ENCODE measurements at places on chromosomes 16 and 17.

- DNase-seq, result no peak
These were observed 29.0 kb downstream of the ZFHX3 start for GRCh38 chr16:73018821-73019456.

DNA sequence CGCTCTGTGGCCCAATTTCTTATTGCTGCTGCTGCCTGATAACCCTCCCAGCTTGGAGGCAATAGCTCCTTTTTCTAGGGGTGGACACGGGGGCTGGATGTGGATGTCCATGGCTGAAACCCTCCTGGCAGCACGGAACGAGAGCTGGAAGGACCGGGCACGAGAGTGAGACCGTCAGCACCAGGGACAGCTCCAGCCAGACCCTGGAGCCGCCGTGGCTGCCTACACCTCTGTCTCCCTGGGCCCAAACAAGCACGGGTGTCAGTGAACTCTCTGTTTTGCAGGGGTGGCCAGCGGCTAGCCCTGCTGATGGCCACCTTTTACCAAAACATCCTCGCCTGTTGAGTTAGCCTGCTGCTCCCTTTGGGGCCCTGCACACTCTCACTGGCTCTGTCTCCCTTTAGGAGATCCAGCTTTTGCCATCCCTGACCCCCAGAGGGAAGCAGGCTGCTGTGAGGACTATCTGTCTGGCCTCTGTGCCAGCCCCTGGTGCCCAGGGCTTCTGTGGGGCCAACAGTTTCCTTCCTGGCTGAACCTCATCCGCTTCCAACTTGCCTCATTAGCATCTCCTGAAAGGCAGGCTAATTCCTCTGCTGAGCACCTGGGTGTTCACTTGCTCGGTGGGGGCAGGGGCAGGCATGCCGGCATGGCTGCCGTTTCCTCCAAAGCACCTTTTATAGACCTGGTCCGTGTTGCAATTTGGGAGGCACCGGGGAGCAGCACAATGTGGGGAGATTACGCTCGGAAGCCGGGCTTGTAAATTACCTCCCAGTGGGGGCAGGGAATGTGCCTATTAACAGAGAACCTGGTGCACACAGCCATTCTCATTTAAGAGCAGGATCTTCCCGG, 118.1 kb downstream of the ENGASE start:
- no peak for DNase-seq

GRCh38 chr17:39835038-39835786, 28.9 kb downstream of the IKZF3 start:
- DNase-seq, result no peak

GRCh38 chr16:26605626-26606271, 461.0 kb upstream of the C16orf82 start:
- DNase-seq, result peak; percentile 3

DNA sequence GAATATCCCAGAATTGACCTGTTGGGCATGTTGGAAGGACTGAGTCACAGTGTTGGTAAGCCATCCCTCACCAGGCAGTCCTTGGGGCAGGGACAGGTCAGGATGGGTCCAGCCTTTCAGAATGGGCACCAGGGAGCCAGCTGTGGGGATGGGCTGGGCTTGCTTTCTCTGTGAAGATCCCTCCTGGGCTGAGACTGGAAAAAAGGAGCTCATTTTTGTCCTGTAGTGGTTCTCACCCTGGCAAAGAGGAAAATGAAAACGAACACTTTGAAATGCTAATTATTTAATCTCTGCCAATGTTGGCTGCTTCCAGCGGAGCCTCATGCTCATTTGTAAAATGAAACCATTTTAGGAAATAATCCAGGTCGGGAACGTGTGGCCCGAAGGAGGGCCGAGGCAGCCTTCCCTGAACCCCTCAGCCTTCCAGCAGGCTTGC, 237.5 kb upstream of the SALL1 start:
- DNase-seq, result no peak

DNA sequence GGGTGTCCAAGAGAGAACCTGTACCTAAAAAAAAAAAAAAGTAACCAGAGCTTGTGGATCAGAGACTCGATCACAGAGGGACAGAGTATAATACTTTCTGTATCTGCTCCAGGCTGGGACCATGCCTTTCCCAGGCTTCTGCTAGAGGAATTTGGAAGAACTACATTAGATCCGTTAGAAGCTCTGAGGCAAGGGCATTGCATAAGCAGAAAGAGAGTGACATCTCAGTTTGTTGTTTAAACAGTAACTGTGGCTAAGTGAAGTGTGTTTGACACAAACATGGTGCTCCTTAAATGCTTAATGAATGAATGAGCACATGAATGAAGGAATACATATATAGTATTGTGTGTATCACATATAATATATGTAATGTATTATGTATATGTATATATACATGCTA, 131.2 kb downstream of the HS3ST3B1 start:
- DNase-seq, result no peak

GRCh38 chr17:18772471-18772870, 8.5 kb upstream of the TVP23B start:
- no peak for DNase-seq

GRCh38 chr17:74457146-74457819, 9.2 kb upstream of the CD300A start:
- DNase-seq, result peak; percentile 45

GRCh38 chr16:11090232-11090631, 145.9 kb downstream of the CLEC16A start:
- no peak for DNase-seq

DNA sequence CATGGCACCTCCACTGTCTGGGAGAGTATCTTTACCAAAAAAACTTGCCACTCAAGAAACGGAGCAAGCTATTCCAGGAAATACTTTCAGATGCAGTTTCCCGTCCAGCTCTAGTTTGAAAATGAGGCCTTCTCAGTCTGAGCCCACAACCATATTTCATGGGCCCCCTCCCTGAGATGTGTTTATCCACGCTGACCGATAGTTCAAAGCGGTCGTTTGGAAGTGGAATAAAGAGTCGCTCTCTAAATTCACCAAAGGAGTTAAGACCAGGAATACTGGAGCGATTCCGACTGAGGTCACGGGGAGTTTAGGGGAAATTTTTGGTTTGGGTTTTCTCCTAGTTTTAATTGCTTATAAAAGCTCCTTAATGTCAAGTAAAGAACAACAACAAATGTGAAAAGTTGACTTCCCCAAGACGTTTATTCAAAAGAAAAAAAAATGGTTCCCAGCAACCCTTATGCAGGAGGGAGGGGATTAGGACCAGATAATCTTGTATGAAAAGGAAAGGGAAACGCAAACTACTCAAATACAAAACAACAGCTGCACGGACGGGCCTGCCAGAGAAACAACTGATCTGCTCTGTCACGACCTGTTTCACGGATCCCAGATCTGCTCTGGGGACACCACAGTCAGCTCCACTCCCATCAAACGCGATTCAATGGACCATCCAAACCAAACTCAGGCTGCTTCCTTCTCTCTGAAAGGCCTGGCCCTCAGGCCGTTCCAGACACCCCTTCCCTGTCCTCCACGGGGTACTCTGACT, 77.1 kb downstream of the MRM3 start:
- DNase-seq, result no peak

DNA sequence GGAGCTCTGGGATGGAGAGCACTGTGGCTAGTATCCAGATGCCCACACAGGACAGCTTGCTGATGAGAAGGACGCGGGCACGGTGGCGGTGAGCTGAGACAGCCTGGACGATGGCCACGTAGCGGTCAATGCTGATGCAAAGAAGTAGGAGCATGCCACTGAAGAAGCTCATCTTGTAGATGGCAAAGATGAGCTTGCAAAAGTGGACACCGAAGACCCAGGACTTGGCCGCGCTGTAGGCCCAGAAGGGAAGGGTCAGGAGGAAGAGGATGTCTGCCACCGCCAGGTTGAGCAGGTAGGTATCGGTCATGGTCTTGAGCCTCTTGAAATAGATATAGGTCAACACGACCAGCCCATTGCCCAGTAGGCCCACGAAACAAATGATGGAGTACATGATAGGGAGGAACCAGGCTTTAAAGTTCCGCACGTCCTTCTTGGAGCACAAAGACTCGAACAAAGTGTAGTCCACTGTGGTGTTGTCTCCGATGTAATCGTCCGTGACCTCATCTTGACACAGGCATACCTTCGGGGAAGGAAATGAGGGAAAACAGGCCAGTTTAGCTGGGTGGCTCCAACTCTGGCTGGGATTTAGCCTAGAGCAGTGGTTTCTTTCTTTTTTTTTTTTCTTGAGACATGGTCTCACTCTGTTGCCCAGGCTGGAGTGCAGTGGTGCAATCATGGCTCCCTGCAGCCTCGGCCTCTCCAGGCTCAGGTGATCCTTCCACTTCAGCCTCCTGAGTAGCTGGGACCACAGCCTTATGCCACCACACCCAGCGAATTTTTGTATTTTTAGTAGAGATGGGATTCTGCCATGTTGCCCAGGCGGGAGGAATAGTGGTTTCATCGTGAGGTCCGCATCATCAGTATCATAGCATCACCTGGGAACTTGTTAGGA, 9.7 kb downstream of the CCR7 start:
- DNase-seq, result no peak

DNA sequence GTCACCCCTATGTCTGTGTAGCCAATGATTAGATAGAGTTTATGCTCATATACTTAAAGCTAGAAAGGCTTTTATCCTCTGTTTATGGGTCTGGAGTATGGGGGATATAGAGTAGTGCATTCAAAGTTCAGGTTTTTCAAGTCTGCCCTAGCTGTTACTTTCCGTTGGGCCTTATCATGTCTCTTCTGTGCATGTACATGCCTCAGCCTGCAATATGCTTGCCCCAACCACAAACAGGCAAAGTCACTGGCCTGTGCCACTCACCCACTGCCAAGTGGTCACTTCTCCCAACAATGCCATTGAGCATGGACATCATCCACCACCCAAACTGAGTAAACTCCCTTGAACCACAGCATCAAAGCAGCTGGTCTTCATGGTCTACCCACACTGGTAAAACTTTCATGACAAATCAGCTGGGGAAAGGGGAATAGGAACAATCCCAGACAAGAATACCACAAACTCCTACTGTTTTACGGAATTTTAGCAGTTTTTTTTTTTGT, 70.3 kb upstream of the C17orf78 start:
- no peak for DNase-seq

GRCh38 chr16:67104061-67104460, 5.7 kb upstream of the PHAF1 start:
- peak; percentile 4 for DNase-seq

- DNase-seq, result no peak
These were observed 30.6 kb downstream of the LYRM1 start for GRCh38 chr16:20931066-20931600.

DNA sequence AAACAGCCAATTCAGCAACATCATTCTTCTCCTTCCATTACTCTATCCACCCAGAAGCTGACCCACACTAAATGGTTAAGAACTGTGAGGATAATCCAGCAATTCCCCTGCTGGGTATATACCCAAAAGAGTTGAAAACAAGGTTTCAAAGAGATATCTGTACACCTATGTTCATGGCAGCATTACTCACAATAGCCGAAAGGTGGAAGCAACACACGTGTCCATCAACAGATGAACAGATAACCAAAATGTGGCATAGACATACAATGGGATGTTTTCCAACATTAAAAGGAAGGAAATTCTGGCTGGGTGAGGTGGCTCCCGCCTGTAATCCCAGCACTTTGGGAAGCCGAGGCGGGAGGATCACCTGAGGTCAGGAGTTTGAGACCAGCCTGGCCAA, 19.9 kb downstream of the MIS12 start:
- DNase-seq, result no peak

- peak; percentile 43 for DNase-seq
These were observed 1.5 kb downstream of the HAPSTR1 start for GRCh38 chr16:9092978-9093344.

DNA sequence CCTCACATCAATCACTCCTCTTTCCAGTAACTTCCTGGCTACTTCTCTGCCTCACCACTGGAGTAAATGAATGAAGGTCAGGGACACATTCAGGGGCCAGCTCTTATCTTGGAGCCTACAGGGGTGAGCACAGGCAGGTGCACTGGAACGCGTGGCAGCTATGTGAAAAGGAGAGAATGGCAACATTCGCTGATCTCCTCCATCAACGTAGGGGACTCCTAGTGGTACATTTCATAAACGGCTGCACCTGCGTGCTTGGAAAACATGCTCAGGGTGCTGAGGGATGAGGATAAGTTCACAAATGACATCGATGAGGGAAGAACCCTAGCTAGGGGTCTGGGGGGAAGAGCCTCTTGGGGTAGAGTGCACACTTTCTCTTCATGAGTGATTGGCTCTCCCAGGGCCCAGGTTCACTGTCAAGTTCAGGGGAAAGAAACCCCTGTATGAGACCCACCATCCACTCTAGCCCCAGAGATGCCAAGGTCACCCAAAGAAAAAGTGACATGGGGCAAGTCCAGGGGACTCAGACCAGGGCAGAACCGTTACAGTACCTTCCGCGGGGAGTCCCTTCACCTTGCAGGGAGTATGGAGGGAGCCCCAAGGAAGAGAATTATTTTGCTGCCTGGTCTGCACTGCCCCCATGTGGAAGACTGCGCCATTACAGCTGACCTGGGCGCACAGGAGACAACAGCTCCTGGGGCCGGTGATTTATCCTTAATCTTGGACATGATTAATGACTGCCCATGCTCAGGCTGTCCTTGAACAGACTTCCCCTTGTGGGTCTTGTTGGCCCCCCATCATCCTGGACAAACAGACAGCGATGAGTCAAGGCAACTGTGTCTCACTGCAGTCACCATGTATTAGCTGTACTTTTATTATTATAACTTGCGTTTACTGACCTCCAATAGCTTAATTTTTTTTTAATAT, 30.1 kb downstream of the VAC14 start:
- DNase-seq, result peak; percentile 27

DNA sequence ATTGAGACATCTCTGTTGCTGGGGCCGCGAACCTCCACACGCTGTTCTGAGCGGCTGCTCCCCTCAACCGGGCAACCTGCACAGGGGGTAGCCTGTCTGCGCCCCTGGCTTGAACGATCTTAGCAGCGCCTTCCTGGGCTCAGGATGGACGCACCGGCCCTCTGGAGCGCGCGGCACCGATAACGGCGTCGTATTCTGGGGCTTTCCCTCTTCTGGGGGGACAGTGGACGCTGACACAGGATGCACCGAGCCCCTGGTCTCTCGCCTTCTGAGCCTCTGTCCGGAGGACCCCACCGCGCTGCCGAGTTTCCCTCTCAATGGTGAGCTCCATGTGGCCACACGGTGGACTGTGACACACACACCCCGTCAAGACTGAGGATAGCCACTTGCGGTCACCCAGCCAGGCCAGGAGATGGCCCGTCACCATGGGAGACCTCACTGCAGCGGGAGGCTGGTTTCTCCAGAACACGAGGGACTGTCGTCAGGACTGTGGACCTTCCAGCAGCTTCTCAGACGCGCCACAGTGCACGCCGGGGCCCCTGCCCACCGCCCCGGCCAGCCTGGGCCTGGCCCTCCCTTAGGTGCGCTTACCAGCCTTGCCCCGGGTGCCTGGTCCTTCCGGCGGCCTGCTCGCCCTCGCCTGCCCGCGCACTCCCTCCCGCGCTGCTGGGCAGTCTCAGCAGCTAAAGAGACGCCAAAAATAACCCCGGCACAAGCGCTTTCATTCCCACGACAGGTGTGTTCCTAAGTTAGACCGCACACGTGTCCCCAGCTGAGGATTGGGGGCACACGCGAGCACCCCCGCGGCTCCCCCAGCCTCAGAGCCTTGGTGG, 30.0 kb upstream of the PABPN1L start:
- no peak for DNase-seq

Data from NCI-H1092 treated with DMSO at 0.1 percent for 48 hours (cell line).